ENCODE measurements at places on chromosomes 6 and 20.

DNA sequence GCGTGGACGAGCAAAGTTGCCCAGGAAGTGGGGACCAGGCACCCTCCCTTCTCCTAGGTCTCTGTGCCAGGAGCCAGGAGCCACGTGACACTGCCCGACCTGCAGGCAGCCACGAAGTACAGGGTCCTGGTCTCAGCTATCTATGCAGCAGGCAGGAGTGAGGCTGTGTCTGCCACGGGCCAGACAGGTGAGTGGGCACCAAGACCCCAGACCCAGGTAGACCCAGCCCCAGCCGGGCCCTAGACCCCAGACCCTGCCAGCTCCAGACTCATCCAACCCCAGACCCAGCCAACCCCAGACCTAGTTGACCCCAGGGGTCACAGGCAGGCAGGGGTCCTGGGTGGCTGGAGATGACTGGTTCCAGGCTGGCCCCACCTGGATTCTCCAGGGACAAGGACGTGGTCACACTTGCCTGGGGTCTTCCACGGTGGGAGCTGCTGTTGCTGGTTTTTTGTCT lies 21.1 kb downstream of the COL20A1 start:
- DNase-seq: no peak

DNA sequence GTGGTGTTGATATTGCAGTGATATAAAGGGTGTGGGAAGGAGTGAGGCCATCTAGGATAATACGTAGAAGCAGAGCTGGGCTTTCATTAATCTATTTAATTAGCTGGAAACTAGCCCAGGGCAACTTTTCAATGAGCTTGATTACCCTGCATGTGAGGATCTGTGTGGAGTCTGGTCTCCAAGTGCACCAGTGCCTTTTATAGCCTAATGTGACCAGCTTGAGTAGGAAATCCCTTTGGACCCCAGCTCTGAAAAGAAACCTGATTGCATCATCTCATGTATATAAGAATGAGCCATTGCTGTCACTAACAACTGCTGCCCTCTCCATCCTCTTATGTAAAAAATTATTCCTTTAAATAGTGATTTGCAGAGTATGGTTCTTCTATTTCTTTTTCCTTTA lies 72.6 kb downstream of the CD109 start:
- no peak for DNase-seq

GRCh38 chr6:164928057-164928727 lies 381.2 kb downstream of the C6orf118 start:
- DNase-seq: no peak

GRCh38 chr20:5173751-5174150 lies 46.9 kb downstream of the CDS2 start:
- DNase-seq: no peak

DNA sequence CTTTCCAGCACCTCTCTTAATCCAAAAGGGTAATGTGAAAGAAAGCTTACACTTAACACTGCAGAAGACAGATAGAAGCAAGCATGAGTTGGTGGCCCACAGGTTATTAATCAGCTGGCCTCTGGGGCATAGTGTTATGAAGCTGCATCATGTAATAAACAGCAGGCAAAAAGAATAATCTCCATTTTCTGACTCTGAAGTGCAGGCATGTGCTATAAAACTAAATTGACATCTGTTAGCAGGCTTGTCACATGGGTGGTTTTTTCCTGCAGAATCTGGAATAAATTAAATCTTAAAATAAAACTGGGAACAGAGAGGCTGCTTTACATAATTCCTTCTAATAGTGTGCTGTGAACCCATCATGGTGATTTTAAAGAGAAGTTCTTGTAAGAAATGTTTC lies 73.3 kb downstream of the METTL24 start:
- DNase-seq: no peak

- DNase-seq: no peak
Observed at GRCh38 chr6:135030532-135031178, 24.0 kb downstream of the HBS1L start.

DNA sequence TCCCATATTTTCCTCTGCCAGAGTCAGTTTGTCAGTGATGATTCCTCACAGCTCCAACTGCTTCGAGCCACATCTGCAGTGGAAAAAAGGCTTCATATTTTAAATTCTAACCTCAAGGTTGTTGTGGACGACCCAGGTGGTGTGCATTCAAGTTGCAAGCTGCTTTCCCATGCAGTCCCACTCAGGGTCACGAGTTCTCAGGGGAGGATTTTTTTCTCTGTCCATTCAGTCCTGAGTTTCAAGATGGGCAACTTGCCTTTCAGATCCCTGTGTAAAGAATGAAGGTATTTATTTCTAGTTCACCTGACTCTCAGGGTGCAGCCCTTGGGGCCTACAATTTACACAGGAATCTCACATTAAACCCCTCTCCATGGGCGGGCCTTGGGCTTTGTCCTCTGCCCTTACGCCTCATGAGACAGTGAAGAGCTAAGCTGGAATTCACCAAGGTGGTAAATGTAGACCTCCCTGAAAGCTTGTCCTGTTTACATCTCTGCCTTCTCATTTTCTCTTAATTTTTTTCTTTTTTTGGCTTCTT lies 65.9 kb downstream of the TPD52L1 start:
- no peak for DNase-seq

DNA sequence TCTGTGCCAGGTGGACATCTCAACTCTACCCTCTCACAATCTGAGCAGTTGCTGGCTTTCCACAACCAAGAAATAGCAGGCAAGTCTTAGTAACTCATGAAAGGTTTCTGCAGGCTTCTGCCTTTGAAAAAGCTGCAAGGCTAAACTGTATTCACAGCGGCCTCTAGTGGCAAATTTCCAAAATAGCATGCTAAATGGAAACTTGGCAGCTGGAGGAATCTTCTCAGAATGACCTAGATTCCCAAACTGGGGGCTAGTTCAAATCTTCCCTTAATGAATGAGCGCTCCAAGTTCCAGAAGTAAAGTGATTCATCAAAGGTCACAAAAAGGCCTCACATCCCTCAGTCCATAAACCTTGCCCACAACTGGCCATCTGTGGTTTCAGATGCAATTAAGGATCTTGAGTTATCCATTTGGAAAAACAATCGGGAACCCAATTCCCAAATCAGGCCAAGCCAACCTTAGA lies 11.9 kb upstream of the CPNE5 start:
- no peak for DNase-seq

DNA sequence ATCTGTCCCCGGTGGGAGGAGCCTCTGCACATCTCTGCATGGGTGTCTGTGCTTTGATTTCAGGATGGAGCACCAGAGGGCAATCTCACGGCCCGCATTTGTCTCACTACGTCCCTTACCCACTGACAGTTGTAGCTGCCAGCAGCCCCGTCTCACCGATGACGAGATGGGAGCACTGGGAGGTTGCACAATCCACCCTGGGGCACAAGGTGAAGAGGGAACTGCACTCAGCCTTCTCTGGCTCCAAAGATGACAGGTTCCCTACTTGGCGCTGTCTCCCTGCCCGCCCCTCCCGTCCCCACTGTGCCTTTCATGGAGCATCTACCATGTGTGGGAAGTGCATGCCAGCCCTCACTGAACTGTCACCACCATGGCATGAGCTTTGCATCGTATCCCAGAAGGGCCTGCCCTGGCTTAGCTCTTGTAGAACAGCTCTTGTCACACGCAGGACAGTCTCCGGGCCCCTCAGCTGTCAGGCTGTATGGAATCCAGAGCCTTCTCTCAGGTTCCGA lies 99.9 kb upstream of the PMEPA1 start:
- DNase-seq: no peak

GRCh38 chr20:10747019-10747418 lies 73.2 kb upstream of the JAG1 start:
- no peak for DNase-seq

DNA sequence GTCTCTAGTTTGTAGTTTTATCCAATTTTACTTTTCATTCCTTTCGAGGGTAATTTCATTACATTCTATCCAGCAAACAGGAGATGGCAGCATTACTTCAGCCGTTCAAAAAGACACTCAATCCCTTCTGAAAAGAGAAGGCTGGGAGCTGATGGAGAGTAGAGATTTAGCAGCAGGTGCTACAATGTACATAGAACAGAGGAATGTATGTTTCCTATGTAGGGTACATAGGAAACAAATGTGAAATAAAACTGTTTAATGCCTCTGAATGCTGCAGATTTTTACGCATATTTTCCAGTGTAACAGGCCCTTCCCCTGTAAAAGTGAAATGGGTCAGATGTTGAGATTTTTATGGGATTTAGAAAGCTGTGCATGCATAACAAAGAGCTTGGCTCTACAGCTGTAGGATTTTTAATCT lies 16.0 kb downstream of the RPS12 start:
- no peak for DNase-seq

- peak; percentile 59 for DNase-seq
Observed at GRCh38 chr20:10646886-10647420, 26.8 kb downstream of the JAG1 start.

DNA sequence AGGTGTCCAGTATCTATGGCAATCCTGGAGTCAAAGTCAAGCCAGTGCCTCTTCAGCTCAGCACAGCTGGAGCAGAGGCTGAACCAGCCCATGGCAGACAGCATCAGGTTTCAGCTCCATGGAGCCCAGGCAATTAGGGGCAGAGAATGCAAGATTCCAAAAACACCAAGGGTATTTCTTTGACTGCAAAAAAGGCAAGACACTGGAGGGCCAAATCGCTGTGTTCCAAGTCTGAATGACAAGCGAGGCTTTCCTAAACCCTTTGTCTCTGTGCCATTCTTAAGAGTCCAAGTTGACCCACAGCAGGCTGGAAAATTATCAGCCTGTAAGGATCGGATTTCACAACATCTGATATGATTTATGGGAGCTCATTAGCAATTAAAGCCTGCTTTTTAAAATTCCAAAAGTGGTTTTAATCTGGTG lies 49.7 kb upstream of the TGM3 start:
- DNase-seq: no peak

DNA sequence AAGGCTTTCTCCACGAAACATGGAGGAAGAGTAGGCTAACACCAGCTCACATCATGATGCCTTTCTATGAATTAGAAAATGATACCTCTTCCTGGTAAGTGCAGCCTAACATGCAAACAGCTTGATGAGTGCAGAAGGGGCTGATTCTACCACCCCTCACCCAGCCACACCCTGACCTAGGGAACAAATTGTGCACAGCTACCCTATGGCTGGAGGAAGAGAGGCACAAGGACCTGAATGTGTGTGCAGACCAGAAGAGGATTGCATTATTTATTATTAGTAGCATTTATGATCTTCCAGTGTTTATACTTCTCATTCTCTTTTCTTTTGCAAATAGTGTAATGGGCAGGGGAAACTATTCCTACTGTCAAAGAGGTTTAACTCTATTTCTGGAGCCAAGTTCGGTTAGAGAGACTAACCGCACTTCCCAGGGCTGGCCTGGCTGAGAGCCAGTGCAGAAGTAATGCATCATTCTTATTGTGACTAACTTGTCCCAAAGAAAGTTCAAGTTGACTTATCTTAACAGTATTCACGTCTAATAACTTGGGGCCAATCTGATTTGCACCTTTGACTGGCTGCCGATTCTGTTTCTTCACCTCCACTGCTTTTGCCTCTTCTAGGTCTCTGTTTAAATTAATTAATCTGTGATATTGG lies 237.5 kb downstream of the CD83 start:
- DNase-seq: peak; percentile 82

- DNase-seq: peak; percentile 8
Observed at GRCh38 chr6:170090561-170090960, 200.3 kb downstream of the DLL1 start.

- DNase-seq: no peak
Observed at GRCh38 chr6:15387118-15387517, 141.2 kb downstream of the JARID2 start.

DNA sequence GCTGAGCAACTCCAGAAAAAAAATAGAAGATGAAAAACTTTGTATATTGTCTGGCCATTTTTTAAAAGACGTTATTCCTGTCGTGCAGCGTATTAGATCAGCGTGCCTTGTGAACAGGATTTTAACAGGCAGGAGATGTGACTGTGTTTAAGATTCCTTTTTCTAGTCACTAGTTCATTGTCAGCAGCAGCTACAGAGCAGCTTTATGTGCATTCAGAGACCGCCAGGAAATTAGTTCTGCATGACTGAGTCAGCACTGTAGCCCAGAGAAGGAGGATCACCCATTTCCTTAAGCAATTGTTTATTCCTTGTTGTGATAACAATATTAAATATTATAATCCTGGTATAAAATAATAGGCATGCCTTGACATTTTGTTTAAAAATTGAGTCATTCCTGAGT lies 75.4 kb upstream of the ADGRB3 start:
- DNase-seq: no peak

- no peak for DNase-seq
Observed at GRCh38 chr20:3431109-3431508, 23.6 kb upstream of the DNAAF9 start.

DNA sequence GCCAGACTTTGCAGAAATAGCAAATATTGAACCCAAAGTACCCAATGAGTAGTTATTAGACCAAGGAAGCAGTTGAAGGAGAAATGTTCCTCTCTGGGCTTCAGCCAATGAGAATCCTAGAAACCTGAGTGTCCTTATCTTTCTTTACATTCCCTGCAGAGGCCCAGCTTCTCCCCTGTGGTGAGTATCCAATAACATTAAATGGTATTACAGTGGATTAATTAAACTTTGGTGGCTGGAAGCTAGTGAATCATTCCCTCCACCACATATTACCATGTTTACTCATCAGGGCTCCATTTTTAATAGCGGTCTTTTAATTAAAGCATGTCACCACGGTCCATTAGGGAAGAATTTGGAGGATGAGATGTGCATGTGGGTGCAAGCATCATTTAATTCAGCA lies 74.0 kb downstream of the UNC5CL start:
- no peak for DNase-seq

DNA sequence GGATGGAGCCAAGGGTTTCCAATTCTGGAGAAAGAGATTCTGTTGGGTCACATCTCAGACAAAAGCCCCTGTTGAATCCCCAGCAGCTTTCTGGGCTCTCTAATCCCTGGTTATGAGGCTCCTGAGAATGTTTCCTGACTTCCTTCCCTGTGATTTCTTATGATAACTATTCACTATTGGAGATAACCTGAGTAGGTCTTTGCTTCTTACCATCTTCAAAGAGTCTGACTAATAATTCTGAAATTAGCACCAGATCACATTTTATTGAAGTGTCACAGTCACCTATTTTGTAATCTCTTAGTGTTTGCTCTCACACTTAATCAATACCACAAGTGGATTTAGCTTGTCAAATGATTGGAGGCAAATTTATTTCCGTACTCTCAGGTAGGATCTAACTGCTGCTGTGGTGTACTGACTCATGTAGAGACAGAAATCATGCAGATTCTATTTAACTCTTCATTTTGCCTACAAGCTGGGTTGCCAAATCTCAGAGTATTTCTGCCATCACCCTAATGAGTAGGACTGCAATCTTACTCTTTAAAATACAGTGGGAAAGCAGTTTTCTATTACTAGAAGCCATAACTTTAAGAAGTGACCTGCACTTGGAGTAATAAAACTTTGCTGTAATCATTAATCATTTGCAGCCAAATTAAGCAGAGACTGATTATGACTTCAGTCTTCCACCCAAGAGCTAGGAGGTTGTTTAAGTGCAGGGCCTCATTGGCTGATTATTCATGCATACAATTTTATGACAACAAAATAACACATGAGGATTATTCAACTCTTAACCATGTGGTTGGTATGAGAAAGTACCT lies 422.1 kb downstream of the EPM2A start:
- DNase-seq: no peak

- no peak for DNase-seq
Observed at GRCh38 chr6:156988276-156989158, 211.3 kb downstream of the ARID1B start.

- no peak for DNase-seq
Observed at GRCh38 chr20:13915284-13915683, 75.1 kb downstream of the SEL1L2 start.

All from sciatic nerve (tissue), 2 donors.